Ascending aorta (tissue), 2 donors: ENCODE measurements at places on chromosomes 2 and 18. TPM values are rescaled to one million over a fixed set of nuclear protein-coding genes. Genes with fewer than 3 reads are reported as not detected.

CUL3 gene
- total RNA-seq = 16.1 TPM

SCRN3 gene
- 2.3 TPM for total RNA-seq

RTP5 gene
- not detected for total RNA-seq

C2orf72 gene
- total RNA-seq = 20.5 TPM

HRH4 gene
- not detected for total RNA-seq

RAX gene
- total RNA-seq = not detected

ERICH2 gene
- total RNA-seq = not detected

LRP2 gene
- total RNA-seq = not detected

SCN2A gene
- total RNA-seq = 0.53 TPM

DYNAP gene
- total RNA-seq = not detected

APCDD1 gene
- 77.0 TPM for total RNA-seq

NCKAP5 gene
- total RNA-seq = 0.75 TPM

ADD2 gene
- total RNA-seq = 10.2 TPM

MAPK4 gene
- total RNA-seq = 1.2 TPM

CXCR1 gene
- total RNA-seq = not detected

MC5R gene
- total RNA-seq = not detected

LIPG gene
- total RNA-seq = 1.6 TPM

IGFBP5 gene
- 1,280 TPM for total RNA-seq

TEX44 gene
- total RNA-seq = not detected

HOXD1 gene
- total RNA-seq = 9.8 TPM

HOXD13 gene
- not detected for total RNA-seq

FAM117B gene
- total RNA-seq = 30.1 TPM

REG1B gene
- total RNA-seq = not detected

MBD2 gene
- 111 TPM for total RNA-seq

SMAD4 gene
- 196 TPM for total RNA-seq

SLC66A3 gene
- 52.6 TPM for total RNA-seq

DTYMK gene
- total RNA-seq = 25.0 TPM

DRC1 gene
- not detected for total RNA-seq

AMER3 gene
- total RNA-seq = not detected

DARS1 gene
- 11.6 TPM for total RNA-seq

EPB41L5 gene
- 11.7 TPM for total RNA-seq

C1D gene
- not detected for total RNA-seq

FTCDNL1 gene
- 3.4 TPM for total RNA-seq

ACTR1B gene
- 125 TPM for total RNA-seq

CD28 gene
- 4.0 TPM for total RNA-seq

KLHL41 gene
- total RNA-seq = 0.21 TPM

TCF23 gene
- total RNA-seq = not detected

BZW1 gene
- total RNA-seq = 85.4 TPM

SDC1 gene
- 0.32 TPM for total RNA-seq

EN1 gene
- not detected for total RNA-seq

GAREM1 gene
- 8.9 TPM for total RNA-seq

PLGLB2 gene
- total RNA-seq = not detected
